Right kidney (tissue), 9 donors: ENCODE measurements at places on chromosomes 5 and 9.

DNA sequence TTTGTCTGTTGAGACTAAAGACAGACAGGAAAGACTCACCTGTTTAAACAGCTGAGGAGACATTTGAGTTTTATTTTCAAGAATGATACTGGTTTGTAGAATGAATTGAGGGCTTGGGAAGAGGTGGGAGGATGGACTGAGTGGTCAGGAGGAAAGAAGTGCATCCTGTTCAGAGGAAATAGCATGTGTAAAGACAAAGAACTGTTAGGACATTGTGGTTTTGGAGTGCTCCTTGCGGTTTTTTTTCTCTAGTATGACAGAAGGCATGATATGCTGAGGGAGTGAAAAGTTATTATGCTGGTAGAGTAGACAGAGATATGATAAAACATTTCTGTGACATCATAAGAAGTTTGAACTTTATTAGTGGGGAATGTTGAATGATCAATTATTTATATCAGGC, 270.7 kb upstream of the ELAVL2 start:
- DNase-seq = no peak

DNA sequence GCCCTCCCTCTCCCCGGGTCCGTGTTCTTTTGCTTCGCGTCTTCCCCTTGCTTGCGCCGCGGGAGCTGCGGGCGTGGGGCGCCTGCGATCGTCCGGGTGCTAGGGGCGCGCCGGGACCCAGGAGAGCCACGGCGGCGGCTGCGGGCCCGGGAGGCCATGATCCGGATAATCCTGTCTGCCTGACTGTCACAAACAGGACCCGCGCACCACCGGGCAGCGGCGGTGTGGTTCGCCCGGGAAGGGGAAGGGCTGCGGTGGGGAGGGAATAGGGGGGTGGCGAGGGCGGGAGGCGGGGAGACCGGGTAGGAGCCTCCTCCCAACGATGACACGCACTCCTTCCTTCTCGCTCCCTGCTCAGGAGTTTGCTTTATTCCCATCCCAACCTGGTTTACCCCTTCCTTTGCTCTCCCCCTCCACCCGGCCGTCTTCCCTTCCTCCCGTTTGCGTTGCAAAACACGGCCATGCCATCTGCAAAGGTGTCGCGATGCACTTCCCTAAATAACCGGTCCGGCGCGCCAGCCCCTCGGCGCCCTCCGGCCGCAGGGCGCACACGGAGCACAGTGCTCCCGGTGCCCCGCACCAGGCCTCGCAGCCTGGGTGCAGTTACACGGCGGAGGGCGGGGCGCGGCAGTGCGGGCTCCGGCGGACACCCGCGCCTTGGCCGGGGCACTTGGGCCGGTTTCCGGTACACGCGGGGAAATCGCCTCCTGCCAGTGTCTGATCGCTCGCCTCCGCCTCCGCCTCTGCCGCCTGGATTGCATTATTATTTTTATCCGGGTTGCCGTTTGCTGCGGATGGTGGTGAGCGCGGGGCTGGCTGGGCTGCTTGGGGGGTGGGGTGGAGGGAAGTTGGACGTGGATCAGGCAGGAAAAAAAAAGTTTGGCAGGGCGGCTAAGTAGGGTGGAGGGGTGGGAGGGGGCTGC, 1.5 kb downstream of the SMARCA2 start:
- DNase-seq = peak; percentile 86

- no peak for DNase-seq
Measured at GRCh38 chr5:33688526-33688925, 203.3 kb downstream of the ADAMTS12 start.

- no peak for DNase-seq
Measured at GRCh38 chr9:108866001-108866420, 3.9 kb downstream of the ACTL7A start.

- no peak for DNase-seq
Measured at GRCh38 chr9:135732569-135733257, 30.7 kb downstream of the KCNT1 start.

DNA sequence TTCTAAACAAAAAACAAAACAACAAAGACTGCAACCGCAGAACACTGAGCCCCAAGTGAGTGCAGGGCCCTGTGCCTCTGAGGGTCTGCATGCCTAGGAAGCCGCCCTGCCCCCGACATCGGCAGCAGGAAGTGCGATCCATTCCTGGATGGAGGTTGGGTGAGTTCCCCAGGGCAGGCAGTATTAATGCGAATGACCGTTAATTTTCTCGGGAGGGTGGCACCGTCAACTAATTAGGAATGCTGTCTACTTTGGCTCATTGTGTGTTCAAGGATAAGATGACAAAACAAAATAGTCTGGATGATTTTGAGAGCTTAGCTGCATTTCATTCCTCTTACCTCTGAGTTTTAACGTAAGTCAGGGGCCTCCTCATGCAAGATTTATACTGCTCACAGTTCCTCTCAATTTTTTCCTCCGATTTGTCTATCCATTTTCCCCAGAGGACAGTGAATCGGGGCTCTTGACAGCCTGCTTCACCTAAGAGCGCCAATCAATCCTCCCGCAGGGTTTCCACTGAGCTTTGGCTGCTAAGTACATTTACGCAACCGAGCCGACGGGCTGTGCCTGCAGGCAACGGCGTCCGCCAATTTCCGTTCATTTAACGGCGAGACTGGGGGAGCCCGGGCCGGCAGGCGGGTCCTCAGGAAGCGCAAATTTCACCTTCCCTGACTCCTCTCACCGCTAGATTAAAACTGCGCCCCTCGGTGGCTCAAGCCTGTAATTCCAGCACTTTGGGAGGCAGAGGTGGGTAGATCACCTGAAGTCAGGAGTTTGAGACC, 2.9 kb upstream of the NXNL2 start:
- peak; percentile 48 for DNase-seq

DNA sequence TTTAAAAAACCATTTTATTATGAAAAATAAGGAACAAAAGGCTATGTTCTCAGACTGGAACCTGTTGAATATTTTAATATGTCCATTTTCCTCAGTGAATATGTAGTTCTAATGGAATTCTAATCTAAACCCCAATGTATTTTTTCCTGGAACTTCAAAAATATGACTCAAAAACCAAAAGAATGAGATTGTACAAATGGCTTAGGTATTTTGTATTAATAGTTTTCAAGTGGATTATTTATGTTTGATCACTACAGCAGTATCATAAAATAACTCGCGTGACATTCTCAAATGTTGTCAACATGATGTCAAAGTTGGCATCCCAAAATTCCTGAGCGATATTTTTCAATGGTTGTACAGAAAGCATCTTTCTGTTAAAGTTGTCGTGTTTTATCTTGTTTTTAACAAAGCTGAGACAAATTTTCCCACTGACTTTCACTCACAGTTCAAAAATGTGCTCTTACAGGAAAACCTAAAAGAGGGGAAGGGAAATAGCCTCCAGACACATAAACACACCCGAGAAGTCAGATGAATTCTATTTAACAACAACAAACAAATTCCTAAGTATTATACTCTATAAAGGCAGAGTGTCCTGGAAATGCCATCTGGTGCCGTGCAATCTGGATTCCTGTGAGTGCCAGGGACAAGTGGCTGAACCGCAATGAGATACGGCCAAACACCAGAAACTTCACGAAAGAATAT, 68.1 kb upstream of the TAS2R1 start:
- no peak for DNase-seq

GRCh38 chr9:127788337-127789011, 2.6 kb downstream of the CDK9 start:
- no peak for DNase-seq

DNA sequence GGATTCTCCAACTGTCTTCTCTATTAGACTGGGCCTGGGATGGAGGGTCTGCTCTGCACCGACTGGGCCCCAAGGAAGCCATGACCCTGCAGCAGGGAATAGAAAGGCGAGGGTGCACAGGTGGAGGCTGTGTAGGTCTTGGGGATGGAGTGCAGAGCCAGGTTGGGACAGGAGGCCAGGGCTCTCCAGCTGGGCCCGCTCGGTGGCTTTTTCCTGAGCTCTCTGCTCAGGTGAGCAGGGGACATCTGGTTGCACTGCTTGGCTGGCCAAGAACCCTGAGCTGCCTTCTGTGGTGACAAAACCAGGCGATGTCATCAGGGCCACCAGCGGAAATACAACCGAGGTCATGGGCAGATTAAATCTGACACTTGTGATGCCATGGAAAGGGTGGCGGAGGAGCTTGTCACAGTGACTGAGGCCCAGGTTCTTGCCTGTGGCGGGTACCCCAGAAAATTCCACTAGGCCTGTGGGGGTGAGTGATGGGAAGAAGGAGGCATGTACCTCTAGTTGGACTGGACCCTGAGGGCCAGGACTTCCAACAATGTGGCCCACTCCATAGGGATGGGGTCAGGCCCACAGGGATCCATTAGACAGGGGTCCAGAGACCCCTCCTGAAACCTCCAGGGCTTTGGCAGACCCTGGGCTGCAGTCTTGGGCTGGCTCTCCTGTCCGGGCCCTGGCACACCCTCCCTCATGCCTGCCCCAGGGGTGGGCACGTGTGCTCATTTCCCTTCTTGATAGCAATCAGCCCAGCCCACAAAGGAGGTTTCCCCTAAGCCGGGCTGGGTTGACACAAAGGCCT, 4.4 kb upstream of the IL3 start:
- no peak for DNase-seq

- no peak for DNase-seq
Measured at GRCh38 chr5:155532621-155533311, 519.2 kb downstream of the KIF4B start.

DNA sequence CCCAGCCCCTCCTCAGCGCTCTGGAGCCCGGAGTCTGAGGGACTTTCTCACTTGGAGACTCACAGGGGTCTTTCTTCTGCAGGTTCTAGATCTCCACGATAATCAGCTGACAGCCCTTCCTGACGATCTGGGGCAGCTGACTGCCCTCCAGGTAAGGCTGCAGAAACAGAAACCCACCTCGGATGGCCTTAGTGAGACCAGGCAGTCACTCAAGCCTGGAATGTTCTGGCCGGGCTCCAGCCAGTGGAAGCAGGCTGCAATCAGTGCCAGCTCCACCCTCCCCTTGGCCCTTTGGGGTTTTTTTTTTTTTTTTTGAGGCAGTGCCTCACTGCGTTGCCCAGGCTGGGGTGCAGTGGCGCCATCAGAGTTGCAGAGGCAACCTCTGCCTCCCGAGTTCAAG, 7.6 kb downstream of the LRSAM1 start:
- DNase-seq = no peak

DNA sequence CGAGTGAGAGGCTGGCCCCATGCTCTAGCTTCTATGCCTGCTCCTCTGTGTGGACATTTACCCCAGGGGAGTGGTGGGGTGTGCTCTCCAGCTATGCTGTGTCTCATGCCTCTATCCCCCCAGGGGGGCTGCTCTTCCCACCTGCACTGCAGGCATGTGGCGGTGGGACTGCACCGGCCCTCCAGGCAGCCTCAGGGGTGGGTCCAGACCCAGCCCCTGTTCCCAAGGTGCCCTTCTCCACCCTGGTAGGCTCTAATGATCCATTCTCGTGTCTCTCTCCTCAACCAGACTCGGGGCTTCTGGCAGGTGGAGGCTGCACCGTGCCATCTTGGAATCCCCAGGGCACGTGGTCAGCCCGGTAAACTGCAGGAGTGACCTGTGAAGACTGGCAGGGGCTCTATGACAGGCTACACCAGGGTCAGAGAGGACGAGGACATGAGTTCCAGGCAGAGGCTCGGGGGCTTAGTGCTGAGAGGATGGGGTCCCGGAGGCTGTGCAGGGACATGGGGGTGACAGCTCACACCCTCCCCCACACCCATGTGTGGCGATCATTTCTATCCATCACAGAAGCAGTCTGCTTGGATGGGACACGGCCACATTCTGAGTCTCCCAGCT, 22.7 kb upstream of the COL5A1 start:
- DNase-seq = no peak

DNA sequence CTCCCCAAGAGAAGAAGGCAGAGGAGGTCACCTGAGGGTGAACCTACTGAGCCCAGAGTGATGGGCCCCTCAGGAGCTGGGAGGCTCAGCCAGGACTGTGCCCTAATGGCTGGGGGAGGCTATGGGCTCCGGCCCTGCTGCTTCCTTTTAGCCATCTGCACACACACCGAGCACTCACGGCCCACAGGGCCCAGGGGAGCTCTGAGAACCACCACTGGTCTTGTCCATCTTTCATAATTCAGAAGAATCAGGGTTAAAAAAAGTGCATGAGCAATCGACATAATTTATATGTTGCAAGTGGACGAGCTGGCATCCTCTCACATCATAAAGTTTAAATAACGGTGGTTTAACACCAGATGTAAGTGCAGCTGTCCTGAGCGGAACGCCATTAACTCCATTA, 162.1 kb downstream of the FSTL4 start:
- DNase-seq = no peak

DNA sequence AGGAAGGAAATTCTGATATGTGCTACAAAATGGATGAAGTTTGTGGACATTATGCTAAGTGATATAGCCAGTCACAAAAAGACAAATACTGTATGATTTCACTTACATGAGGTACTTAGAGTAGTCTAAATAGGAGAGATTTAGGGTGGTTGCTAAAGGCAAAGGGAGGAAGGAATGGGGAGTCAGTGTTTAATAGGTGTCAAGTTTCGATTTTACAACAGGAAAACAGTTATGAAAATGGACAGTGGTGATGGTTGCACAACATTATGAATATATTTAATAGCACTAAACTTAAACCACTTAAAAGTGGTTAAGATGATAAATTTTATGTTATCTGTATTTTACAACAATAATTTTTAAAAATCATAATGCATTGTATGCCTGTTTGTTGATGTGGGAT, 40.4 kb upstream of the ECM2 start:
- DNase-seq = no peak

- no peak for DNase-seq
Measured at GRCh38 chr5:116872986-116873385, 298.4 kb upstream of the SEMA6A start.

DNA sequence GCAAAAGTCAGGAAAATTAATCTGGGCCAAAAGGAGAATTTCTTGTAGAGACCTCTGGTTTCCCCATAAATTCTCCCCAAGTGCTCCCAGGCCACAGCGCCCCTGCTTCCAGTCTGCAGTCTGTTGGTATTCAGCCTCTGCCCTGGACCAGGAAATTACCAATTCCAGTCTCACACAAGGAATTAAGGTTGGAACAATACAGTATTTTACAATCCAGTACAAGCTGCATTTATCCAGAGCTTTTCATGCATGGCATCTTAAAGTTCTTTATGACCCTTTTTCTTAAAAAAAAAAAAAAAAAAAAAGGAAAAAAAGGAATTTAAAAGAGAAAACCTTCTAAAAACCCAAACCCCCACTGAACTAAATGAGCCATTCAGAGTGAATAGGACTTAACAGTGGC, 139.6 kb upstream of the RANBP3L start:
- DNase-seq = no peak

- DNase-seq = no peak
Measured at GRCh38 chr9:89109666-89110065, 69.0 kb downstream of the SHC3 start.
